ENCODE measurements at places on chromosomes 2 and 18.

- no peak for DNase-seq
Observed at GRCh38 chr2:127176371-127177311, 43.5 kb downstream of the CYP27C1 start.

- no peak for DNase-seq
Observed at GRCh38 chr2:29361231-29361630, 246.0 kb downstream of the CLIP4 start.

- DNase-seq = no peak
Observed at GRCh38 chr2:201118961-201119854, 3.2 kb downstream of the CFLAR start.

- no peak for DNase-seq
Observed at GRCh38 chr2:189618197-189618596, 37.6 kb upstream of the SLC40A1 start.

GRCh38 chr2:60482222-60482621 lies 71.2 kb downstream of the BCL11A start:
- no peak for DNase-seq

DNA sequence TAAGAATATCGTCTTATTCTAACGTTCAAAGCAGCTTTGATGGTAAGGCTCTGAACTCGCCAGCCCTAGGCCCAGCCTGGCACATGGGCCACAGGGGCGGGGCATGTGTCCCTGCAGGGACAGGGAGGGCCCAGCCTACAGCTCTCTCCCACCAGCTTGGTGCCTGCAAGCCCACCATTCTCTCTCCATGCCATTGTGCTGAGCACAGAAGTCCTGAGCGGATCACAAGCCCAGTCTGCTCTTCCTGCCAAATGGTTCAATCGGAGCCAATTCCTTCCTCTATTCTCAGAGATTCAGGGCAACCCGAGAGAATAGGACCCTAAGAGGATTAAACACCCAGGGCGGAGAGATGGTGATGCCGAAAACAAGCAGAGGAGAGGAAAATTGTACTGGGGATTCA lies 50.3 kb upstream of the APCDD1 start:
- DNase-seq = no peak

- DNase-seq = no peak
Observed at GRCh38 chr2:62196278-62196901, 475 bp downstream of the B3GNT2 start.

GRCh38 chr2:210324906-210325305 lies 9.9 kb upstream of the MYL1 start:
- no peak for DNase-seq

DNA sequence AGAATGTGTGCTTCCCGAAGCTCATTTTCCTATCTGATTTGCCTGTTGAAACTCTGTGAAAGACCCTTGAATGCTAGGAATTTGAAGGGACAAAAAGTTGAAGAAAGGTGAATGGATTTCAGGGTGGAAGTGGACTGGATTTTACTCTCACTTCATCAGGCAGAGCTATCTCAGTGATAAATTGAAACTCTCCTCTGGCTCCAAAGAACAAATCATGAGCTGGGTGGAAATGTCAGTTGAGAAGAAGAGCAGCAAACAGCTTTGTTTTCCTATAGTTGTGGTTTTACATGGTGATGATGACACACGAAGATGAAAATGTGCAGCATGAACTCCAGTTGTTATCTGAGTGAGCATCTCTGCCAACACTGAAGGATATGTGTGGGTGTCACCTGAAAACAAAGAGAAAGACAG lies 34.4 kb downstream of the CD28 start:
- DNase-seq = no peak

DNA sequence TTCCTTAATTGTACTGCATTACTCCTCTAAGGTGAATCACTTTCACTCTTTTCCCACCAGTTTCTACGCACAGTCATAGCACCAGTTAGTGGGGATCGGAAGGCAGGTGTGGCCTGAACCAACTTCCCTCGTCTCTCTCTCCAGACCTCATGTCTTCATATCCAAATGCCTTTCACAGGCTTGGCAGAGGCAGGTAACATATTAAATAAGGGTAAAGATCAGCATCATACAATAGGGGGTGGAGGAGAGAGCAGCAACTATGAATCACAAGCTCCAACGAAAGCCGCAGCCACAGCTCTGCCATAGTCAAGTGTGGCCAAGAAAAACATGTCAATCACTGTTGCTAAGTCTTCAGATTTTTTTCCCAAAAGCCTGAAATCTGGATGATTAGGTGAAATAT lies 40.3 kb downstream of the AP1S3 start:
- no peak for DNase-seq

- DNase-seq = no peak
Observed at GRCh38 chr2:240179941-240180666, 39.6 kb upstream of the OTOS start.

GRCh38 chr18:10122988-10123950 lies 209.5 kb downstream of the VAPA start:
- DNase-seq = no peak

GRCh38 chr18:49029628-49030027 lies 78.9 kb upstream of the SMAD7 start:
- no peak for DNase-seq

GRCh38 chr2:112342067-112342550 lies 66.7 kb downstream of the ZC3H6 start:
- no peak for DNase-seq

DNA sequence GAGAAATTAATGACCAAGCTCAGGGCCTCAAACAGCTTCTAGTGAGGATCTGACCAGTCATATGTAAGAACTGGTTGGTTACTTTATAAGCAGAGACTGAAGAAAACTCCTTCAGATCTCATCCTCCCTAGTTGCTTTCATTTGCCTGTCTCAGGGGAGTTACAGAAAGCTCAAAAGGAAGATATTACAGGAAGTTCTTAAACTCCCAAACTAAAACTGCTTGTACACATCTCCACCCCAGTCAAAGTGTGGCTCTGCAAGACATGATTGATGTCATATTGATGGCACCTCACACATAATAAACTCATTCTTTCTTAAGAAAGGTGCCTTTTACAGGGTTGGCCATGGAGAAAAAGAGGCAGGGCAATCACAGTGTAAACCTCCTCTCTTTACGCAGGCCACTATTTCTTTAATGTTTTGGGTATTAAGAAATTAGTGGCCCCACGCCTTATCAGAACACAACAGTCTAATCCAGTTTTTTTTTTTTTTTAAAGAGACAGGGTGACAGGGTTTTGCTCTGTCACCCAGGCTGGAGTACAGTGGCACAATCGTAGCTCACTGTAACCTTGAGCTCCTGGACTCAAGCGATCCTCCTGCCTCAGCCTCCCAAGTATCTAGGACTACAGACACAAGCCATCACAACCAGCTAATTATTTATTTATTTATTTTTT lies 62.6 kb upstream of the STK17B start:
- no peak for DNase-seq

- no peak for DNase-seq
Observed at GRCh38 chr2:233358947-233359346, 4.7 kb downstream of the DGKD start.

- DNase-seq = no peak
Observed at GRCh38 chr18:40624959-40625358, 1330.1 kb upstream of the PIK3C3 start.

DNA sequence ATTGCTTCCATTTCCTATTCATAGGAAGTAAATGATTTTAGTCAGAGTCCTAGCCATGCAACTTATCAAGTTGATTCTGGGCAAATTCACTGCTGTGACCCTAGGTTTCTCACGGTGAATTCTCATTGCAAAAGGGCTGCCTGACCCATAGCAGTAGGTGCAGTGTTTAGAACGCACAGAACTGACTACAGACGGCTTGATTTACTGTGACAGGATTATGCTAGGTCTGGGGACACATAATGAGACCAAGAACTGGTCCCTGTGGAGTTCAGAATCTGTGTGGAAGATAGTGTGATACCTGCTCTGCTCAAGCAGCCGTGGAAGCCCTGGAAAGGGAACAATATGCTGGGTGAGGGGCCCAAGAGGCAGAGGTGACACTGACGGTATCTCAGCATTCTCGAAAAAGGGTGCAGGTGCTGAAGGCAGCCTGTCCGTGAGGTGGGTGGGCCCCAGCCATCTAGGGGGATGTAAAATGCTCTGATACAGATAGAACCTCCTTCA lies 46.4 kb downstream of the ABCG8 start:
- no peak for DNase-seq

DNA sequence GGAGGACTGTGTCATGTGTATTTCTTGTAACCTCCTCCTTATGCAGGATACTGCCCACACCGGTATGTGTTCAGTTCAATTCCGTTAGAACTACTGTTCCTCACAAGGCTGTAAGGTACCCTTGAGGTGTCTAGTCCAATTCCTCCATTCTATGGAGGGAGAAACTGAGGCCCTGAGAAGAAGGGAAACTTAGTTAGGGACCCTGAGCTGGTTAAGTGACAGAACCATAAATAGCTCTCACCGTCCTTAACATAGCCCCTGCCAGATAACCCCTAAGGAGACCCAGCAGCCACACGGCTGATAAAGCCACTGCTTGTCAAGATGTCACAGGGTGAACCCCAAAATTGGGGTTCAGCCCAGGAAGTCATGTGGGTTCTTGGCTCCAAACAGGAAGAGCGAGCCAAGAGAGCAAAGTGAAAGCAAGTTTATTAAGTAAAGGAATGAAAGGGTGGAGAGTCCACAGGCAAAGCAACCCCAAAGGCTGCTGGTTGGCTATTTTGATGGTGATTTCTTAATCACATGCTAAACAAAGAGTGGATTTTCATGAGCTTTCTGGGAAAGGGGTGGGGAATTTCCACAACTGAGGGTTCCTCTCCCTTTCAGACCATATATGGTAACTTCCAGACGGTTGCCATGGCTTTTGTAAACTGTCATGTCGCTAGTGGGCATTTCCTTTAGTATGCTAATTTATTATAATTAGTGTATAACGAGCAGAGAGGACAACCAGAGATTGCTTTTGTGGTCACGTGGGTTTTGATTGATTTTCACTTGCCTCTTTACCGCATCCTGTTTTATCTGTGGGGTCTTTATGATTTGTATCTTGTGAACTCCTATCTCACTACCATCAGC lies 83.4 kb upstream of the RTN4 start:
- no peak for DNase-seq

- no peak for DNase-seq
Observed at GRCh38 chr18:63150942-63151421, 168.6 kb downstream of the BCL2 start.

GRCh38 chr2:143176606-143177005 lies 47.4 kb downstream of the ARHGAP15 start:
- DNase-seq = no peak

DNA sequence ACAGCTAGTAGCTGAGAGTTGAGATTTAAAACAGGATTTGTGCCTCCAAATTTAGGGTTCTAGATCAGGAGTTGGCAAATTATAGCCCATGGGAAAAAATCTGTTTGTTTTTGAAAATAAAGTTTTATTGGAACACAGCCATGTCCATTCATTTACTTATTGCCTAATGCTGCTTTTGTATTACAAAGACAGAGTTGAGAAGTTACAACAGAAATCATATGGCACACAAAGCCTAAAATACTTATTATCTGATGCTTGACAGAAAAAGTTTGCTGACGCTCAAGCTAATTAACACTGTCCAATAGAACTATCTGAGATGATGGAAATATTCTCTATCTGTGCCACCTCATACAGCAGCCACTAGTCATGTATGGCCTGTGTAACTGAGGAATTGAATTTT lies 229.1 kb upstream of the RASGRP3 start:
- no peak for DNase-seq

Measured in right renal pelvis (tissue), 4 donors.